Activated naive CD8-positive, alpha-beta T cell treated with anti-CD3 and anti-CD28 coated beads for 36 hours (primary cell): ENCODE measurements at places on chromosomes 7 and 10.
A peak's percentile ranks its signal among the peaks of the same experiment; 100 is the strongest.

DNA sequence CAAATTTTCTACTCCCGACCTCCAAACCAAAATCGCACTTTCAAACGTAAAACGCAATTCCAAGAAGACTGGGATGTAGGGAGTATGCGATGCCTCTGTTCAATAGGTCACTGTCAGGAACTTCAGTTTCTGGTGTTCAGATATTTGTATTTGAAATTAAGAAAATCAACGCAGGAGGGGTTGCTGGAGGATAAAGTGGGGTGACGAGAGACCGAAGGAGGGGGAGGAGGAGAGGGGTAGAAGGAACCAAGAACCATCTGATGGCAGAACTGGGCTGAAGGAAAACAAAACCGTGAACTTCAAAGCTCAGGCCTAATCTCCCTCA, 293.8 kb upstream of the NFE2L3 start:
- DNase-seq: no peak
- H3K4me1 ChIP-seq: peaks cover 29% of the 10 kb centered on the region
- H3K27me3 ChIP-seq: no peaks in the 10 kb centered on the region

DNA sequence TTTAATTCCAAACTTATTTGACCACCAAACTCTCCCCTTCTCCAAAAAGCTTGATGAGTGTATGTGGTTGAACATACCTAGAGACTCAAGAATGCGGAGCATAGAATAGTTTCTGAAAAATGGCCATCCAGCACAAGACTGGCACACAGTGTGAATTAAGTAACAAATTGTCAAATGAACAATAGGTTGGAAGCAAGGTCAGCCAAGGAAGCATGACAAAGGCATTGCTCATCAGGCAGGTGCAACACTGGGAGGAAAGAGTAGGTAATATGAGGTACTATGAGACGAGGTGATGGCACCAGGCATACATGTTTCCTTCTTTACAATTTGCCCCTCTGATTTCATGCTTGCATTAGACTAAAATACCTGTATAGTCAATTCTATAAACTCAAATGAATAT, 73.7 kb downstream of the DKK1 start:
- no peak overlapping the region for H3K27ac ChIP-seq
- no peaks in the 10 kb centered on the region for H3K4me1 ChIP-seq
- no peak for DNase-seq
- no peak overlapping the region for H3K4me3 ChIP-seq

- no peak for DNase-seq
- no peaks in the 10 kb centered on the region for H3K36me3 ChIP-seq
- H3K27me3 ChIP-seq: no peaks in the 10 kb centered on the region
- no peaks in the 10 kb centered on the region for H3K4me1 ChIP-seq
- H3K27ac ChIP-seq: no peak overlapping the region
- no peak overlapping the region for H3K4me3 ChIP-seq
Observed at GRCh38 chr10:75883081-75884072, 452.0 kb downstream of the LRMDA start.

DNA sequence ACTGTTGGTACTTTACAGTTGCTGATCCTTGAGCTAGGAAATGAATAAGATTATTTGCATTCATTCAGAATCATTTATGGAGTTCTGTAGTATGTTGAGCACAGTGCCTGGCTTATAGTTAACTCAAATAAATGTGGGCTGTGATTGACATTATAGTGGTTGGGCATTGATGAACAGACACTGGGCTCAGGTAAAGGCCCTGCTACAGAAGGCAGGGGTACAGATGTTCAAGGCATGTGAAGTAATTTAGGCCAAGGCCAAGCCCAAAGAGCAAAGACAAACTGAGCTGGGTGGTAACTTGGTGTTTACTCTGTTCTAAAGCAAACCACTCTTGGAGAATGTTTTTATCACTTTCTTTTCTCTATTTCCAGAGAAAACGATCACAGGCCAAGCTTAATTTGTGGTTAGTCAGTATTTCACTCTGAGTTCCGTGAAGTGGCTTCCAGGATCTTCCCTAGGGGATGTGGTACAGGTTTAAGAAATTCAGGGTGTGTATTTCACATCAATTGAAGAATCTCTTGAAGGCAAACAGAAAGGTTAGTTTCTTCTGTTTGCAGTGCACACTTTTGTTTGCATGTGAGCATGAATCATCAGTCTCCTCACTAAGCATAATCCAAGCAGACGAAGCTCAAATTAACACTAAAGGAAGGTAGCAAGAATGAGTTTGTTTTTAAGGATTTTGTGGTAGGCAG, 113.9 kb upstream of the PRR15 start:
- no peak overlapping the region for H3K27ac ChIP-seq
- H3K4me3 ChIP-seq: no peak overlapping the region
- no peak for DNase-seq
- H3K36me3 ChIP-seq: no peaks in the 10 kb centered on the region
- H3K27me3 ChIP-seq: no peaks in the 10 kb centered on the region

GRCh38 chr7:46625032-46625431, 704.0 kb upstream of the IGFBP3 start:
- no peak for DNase-seq
- no peak overlapping the region for H3K4me3 ChIP-seq
- H3K36me3 ChIP-seq: no peaks in the 10 kb centered on the region
- no peaks in the 10 kb centered on the region for H3K4me1 ChIP-seq
- H3K27ac ChIP-seq: no peak overlapping the region

DNA sequence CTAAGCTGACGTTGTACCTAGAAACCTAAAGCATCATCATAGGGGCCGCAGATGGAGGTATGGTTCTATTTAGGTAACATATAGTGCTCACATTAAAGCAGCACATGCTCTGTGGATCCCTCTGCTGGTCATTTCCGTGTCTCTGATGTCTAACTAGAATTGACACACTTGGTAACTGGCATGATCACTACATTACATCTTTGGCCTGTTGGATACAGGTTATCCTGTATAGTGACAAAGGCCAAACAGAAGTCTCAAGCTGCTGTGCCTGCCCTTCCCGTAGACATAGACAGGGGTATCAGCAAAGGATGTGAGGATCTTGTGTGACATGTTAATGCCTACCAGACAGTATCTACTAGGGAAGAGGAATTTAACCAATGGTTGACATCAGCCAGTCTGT, 51.2 kb downstream of the KIF5B start:
- peaks cover 2% of the 10 kb centered on the region for H3K36me3 ChIP-seq
- no peak overlapping the region for H3K4me3 ChIP-seq
- peaks cover 13% of the 10 kb centered on the region for H3K4me1 ChIP-seq
- H3K27me3 ChIP-seq: no peaks in the 10 kb centered on the region
- H3K27ac ChIP-seq: no peak overlapping the region
- DNase-seq: peak; percentile 14

GRCh38 chr10:103986360-103986759, 19.4 kb downstream of the SLK start:
- H3K27ac ChIP-seq: no peak overlapping the region
- H3K27me3 ChIP-seq: no peaks in the 10 kb centered on the region
- H3K4me3 ChIP-seq: no peak overlapping the region
- H3K4me1 ChIP-seq: peaks cover 63% of the 10 kb centered on the region
- peak; percentile 31 for DNase-seq
- peaks cover 2% of the 10 kb centered on the region for H3K36me3 ChIP-seq

DNA sequence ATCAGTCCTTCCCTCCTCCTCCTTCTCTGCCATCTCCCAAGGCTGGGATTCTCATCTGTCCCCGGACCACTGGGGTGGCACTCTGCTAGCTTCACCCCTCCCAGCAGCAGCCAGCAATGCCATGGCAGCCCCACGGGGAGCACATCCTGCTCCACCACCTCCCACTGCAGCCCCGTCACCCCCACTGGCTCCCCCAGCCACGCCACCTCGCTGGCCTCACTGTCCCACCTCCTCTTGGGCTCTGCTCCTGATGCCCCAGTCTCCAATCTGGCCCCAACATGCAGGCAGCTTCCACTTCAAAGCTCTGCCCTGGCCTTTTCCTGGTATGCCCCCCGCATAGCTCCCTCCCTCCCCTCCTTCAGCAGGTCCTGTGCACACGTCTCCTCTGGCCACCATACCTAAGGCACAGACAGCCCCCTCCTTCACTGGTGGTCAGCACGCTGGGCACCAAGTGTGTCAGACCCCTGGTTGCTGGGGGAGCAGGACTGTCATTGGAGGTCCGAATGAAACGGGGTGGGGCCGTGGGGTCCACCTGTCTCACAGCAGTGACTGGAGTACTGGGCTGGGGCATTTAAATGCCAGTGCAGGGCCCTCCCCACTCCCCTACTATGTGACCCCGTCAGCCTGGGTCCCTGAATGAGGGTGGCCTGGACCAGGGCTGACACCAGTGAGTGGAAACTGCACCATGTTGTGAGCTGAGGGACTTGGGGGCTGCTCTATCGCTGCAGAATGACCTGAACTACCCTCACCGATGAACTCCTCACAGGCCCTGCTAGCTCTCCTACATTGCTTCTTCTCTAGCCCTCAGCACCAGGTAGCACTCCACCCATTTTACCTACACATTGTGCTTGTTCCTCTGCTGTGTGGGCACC, 38.7 kb downstream of the RASGEF1A start:
- no peaks in the 10 kb centered on the region for H3K36me3 ChIP-seq
- peaks cover 21% of the 10 kb centered on the region for H3K4me1 ChIP-seq
- peaks cover 21% of the 10 kb centered on the region for H3K27me3 ChIP-seq
- DNase-seq: no peak
- no peak overlapping the region for H3K27ac ChIP-seq
- H3K4me3 ChIP-seq: peak overlapping the region; percentile 69

- H3K36me3 ChIP-seq: no peaks in the 10 kb centered on the region
- peaks cover 9% of the 10 kb centered on the region for H3K4me1 ChIP-seq
- peaks cover 4% of the 10 kb centered on the region for H3K27me3 ChIP-seq
- H3K27ac ChIP-seq: no peak overlapping the region
- no peak for DNase-seq
- H3K4me3 ChIP-seq: no peak overlapping the region
Observed at GRCh38 chr10:11698691-11699549, 43.3 kb upstream of the ECHDC3 start.

DNA sequence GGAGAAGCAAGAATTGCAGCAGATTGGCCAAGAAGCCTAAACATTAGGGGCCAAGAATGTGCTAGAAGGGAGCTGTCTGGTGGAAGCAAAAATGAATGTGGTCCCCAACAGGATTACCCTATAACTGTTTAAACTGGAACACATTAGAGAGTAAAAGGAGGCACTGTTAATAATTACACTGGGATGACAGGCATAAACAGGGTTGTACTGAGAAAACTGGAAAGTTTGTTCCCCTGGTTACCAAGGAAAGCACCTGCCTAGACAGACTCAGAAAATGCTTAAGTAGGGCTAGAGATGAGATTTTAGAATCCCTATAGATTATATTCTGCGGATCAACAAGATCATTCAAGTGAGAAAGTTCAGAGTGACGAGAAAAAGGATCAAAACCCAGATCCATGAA, 100.8 kb downstream of the CTTNBP2 start:
- H3K4me3 ChIP-seq: no peak overlapping the region
- no peaks in the 10 kb centered on the region for H3K4me1 ChIP-seq
- no peak for DNase-seq
- no peak overlapping the region for H3K27ac ChIP-seq
- H3K27me3 ChIP-seq: peaks cover 3% of the 10 kb centered on the region

DNA sequence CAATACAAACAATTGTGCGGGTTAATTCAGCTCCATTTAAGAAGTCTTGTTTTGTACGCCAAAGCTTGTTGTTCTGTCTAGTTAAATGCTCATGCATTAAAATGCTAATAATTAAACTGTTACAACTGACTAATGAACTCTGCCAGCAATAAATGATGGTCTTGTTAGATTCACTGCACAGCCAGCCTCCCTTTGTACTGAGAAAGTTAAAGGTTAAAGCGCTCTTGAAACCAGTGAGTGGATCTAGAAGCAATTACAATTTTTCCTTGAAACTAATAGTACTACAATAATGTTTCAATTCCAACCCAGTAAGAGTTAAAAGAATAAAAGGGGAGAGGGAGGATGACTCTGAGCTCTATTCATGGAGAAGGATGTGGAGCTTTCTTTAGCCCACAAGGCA, 233.0 kb downstream of the EMX2 start:
- no peak overlapping the region for H3K4me3 ChIP-seq
- no peaks in the 10 kb centered on the region for H3K36me3 ChIP-seq
- H3K27me3 ChIP-seq: peaks cover 5% of the 10 kb centered on the region
- DNase-seq: no peak
- no peak overlapping the region for H3K27ac ChIP-seq
